ENCODE measurements at places on chromosomes 5 and 9. TPM values are rescaled to one million over a fixed set of nuclear protein-coding genes. Genes with fewer than 3 reads are reported as not detected.

RABGAP1 gene
- 58.6 TPM for total RNA-seq

GRCh38 chr9:135766251-135766650, 64.3 kb downstream of the KCNT1 start:
- no peak for DNase-seq
- no peaks in the 10 kb centered on the region for H3K27me3 ChIP-seq
- H3K36me3 ChIP-seq = no peaks in the 10 kb centered on the region
- no peak overlapping the region for H3K27ac ChIP-seq
- no peak overlapping the region for H3K4me3 ChIP-seq
- H3K4me1 ChIP-seq = no peaks in the 10 kb centered on the region

- H3K27ac ChIP-seq = no peak overlapping the region
- H3K36me3 ChIP-seq = no peaks in the 10 kb centered on the region
- peaks cover 24% of the 10 kb centered on the region for H3K27me3 ChIP-seq
- peaks cover 13% of the 10 kb centered on the region for H3K4me1 ChIP-seq
Observed at GRCh38 chr5:132816083-132816482, 3.0 kb downstream of the SOWAHA start.

GRCh38 chr5:178435321-178436238, 154.6 kb downstream of the COL23A1 start:
- no peak for DNase-seq
- no peaks in the 10 kb centered on the region for H3K27me3 ChIP-seq
- H3K4me1 ChIP-seq = no peaks in the 10 kb centered on the region
- H3K36me3 ChIP-seq = no peaks in the 10 kb centered on the region
- no peak overlapping the region for H3K4me3 ChIP-seq
- H3K27ac ChIP-seq = no peak overlapping the region

DNA sequence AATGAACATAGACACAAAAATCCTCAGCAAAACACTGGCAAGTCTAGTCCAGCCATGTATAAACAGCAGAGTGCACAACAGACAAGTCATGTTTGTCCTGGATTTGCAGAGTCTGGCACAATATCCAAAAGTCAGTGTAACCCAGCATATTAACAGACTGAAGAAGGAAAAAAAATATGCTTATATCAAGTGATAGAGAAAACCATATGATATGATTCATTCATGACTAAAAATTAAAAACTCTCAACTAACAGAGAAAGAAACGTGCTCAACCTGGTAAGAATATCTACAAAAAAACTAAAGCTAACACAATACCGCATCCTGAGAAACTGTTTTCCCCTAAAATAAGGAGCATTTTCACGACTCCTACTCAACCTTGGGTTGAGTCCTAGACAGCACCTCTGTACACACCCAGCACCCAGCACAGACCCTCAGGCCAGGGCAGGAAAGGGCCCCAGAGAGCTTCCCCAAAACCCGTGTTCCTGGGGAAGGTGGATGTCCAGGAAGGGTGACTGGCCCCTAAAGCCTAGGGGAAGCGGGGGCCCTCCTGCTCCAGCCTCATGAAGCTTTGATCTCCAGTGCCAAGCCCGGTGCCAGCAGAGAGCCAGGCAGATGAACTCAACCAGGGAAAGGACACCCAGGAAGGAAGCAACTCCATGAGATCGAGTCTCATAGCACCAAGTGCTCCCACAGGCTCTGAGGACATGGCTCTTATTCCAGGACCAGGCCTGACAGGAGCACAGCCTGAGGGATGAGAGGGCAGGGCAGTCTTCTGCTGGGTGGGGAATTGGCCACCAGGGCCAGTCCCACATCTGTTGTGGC, 38.9 kb downstream of the ADAMTS2 start:
- no peak overlapping the region for H3K27ac ChIP-seq
- no peaks in the 10 kb centered on the region for H3K4me1 ChIP-seq
- no peaks in the 10 kb centered on the region for H3K36me3 ChIP-seq
- H3K27me3 ChIP-seq = no peaks in the 10 kb centered on the region
- H3K4me3 ChIP-seq = no peak overlapping the region

- no peak for DNase-seq
- no peaks in the 10 kb centered on the region for H3K36me3 ChIP-seq
- H3K27ac ChIP-seq = no peak overlapping the region
- no peaks in the 10 kb centered on the region for H3K27me3 ChIP-seq
- no peaks in the 10 kb centered on the region for H3K4me1 ChIP-seq
- no peak overlapping the region for H3K4me3 ChIP-seq
Observed at GRCh38 chr5:27252911-27253310, 214.5 kb upstream of the CDH9 start.

DNA sequence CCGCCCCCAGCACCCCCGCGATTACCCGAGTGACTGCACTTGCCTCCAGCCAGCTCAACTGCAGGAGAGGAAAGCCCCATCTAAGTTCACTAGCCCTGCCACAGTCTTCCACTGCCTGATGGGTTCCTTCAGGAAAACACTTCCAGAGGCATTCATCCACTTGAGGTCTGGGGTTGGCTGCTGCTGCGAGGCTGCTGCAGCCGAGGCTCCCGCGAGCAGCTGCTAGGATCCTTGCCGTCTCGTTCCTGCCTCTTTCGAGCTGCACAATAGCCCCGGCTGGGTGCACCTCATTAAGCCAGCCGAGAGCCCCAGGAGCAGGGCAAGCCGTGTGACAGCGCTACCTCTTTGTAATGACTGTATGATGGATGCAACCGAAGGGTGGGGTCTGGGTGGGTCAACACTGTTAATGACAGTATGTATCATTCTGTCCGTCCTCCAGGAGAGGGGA, 24.2 kb upstream of the ELAVL2 start:
- H3K27ac ChIP-seq = no peak overlapping the region
- no peaks in the 10 kb centered on the region for H3K36me3 ChIP-seq
- DNase-seq = no peak
- H3K4me3 ChIP-seq = no peak overlapping the region
- H3K4me1 ChIP-seq = no peaks in the 10 kb centered on the region

BTNL3 gene
- not detected for total RNA-seq

DNA sequence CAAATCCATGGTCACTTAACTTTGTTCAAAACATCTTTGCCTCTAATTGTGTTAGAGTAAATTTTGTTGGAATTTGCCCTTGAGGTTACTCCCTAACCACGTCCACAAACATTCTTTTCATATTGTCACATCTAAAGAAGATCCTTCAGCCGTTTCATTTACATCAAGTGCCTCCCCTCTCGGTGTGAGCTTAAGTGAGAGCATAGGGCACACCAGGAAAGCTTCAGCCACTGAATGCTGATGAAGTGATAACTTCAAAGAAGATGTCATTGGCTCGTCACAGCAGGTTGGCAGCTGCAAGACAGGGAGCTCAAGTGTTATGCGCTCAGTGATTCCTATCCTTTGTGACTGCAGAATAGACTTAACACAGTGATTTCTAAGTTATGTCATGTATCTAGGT, 49.6 kb upstream of the ADAMTS19 start:
- no peaks in the 10 kb centered on the region for H3K4me1 ChIP-seq
- no peak overlapping the region for H3K4me3 ChIP-seq
- no peak for DNase-seq
- H3K27me3 ChIP-seq = no peaks in the 10 kb centered on the region
- H3K27ac ChIP-seq = no peak overlapping the region

C1QTNF3 gene
- total RNA-seq = 4.5 TPM

DNA sequence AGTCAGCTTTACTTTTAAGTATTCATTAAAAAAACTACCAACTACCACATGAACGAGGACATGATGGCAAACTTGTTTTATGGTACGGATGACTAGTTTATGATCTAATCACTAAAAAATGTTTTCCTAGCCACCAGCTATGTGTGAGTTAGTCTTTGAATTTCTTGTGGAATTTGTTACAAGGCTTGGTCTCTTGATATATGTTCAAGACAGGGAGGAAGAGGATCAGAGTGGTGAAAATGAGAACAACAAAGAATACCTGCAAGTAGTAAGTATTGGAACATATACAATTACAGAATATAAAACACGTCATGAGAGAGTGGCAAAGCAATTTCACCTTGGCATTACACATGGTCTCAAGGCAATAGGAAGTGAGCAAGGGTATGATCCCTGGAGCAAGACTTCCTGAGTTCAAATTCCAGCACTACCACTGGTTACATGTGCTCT, 548.6 kb upstream of the TLE4 start:
- H3K4me1 ChIP-seq = no peaks in the 10 kb centered on the region
- no peak for DNase-seq
- H3K4me3 ChIP-seq = no peak overlapping the region
- H3K36me3 ChIP-seq = no peaks in the 10 kb centered on the region

ZNF483 gene
- 8.7 TPM for total RNA-seq

DNA sequence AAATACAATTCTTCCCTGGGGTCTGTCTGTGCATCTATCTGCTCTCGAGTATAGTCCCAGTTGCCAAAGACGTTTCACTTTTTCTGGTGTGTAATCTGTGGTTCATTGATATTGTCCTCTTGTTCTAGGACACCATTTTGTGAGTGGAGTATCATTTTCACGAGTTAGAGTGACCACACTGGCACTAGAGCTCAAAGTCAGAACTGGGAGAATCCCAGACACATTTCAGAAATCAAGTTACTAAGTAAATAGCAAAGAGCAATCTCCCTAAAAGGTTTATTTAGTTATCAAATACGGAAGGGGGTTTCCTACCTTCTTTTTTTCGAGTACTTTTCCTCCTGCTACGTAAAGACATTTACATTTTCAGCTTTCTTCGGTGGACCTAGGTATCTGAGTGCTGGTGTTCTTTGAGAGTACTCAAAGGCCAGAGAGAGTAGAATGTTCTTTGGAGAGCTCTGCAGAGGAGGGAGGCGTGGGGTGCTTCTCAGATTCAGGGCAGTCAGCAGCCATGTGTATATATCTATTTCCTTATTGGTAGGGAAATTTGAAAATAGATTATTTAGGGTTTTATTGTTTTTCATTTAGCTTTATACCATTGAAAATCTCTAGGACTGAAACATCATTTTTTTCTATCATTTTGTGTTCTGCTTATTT, 8.9 kb upstream of the HSPA9 start:
- no peak overlapping the region for H3K4me3 ChIP-seq
- no peak for DNase-seq
- no peaks in the 10 kb centered on the region for H3K4me1 ChIP-seq
- no peaks in the 10 kb centered on the region for H3K27me3 ChIP-seq

GRCh38 chr9:110126986-110127864, 80.7 kb downstream of the C9orf152 start:
- peak overlapping the region; percentile 74 for H3K27ac ChIP-seq
- no peaks in the 10 kb centered on the region for H3K36me3 ChIP-seq
- peak overlapping the region; percentile 28 for H3K4me3 ChIP-seq
- H3K4me1 ChIP-seq = peaks cover 53% of the 10 kb centered on the region

- no peak for DNase-seq
- H3K4me1 ChIP-seq = no peaks in the 10 kb centered on the region
- no peak overlapping the region for H3K4me3 ChIP-seq
- H3K27me3 ChIP-seq = no peaks in the 10 kb centered on the region
- no peaks in the 10 kb centered on the region for H3K36me3 ChIP-seq
Observed at GRCh38 chr5:72006361-72006760, 100.9 kb upstream of the MAP1B start.

GRCh38 chr5:145680767-145681166, 154.4 kb downstream of the PRELID2 start:
- peaks cover 5% of the 10 kb centered on the region for H3K4me1 ChIP-seq
- no peak overlapping the region for H3K27ac ChIP-seq
- DNase-seq = no peak
- no peaks in the 10 kb centered on the region for H3K27me3 ChIP-seq
- H3K4me3 ChIP-seq = no peak overlapping the region

OBP2B gene
- not detected for total RNA-seq

GRCh38 chr5:77990020-77990419, 213.9 kb upstream of the TBCA start:
- no peaks in the 10 kb centered on the region for H3K4me1 ChIP-seq
- no peaks in the 10 kb centered on the region for H3K27me3 ChIP-seq
- peaks cover 4% of the 10 kb centered on the region for H3K36me3 ChIP-seq
- no peak overlapping the region for H3K27ac ChIP-seq

MELK gene
- 1.2 TPM for total RNA-seq

AFAP1L1 gene
- 32.7 TPM for total RNA-seq

Measured in upper lobe of right lung (tissue), 1 donor.